Hippocampal formation (tissue), 2 donors: ENCODE measurements at places on chromosomes 3 and 15.

DNA sequence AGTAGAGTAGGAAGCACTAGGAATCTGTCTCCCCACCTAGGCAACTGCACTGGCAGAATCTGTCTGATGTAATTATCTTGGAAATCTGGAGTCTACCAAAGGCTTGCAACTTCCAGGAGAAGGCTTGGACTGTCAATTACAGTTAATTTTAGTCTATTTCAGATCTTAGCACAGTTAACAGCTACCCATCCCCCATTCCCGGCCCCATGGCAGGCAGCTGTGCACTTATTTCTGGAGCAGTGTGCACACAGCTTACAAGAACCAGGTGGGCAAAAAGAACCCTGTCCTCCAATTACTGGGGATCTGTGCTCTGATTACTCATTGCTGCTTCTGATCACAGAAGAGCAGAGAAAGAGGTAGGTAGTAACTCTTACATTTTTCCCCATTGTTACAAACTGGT lies 12.3 kb upstream of the CDAN1 start:
- DNase-seq = no peak

DNA sequence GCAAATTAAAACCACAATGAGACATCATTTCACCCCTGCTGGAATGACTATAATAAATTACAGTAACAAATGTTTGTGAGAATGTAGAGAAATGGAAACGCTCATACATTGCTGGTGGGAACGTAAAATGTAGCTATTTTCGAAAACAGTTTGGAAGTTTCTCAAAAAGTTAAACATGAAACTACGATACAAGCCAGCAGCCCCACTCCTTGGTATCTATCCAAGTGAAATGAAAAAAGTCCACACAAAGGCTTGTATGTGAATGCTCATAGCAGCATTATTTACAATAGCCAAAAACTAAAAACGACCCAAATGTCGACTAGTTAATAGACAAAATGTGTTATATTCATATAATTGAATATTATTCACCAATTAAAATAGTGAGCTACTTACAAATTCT lies 22.9 kb upstream of the CFAP20DC start:
- DNase-seq = no peak

DNA sequence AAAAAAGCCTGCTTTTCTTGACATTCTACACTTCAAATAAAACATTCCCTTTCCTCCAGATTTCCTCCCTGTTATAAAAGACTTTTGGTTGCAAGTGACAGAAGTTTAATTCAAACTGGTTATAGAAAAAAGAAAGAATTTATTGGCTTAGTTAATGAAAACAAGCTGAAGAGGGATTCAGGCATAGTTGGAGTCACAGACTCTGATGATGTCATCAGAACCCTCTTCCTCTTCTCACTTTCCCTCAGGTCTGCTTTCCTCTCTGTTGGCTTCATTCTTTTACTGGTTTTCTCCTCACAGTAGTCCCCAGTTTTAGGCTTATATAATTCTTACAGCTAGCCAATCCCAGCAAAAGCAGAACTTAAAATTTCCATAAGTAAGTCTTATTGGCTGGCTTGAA lies 32.0 kb upstream of the MBNL1 start:
- DNase-seq = no peak

GRCh38 chr3:43998836-43999727 lies 242.6 kb upstream of the TOPAZ1 start:
- peak; percentile 58 for DNase-seq

- no peak for DNase-seq
Measured at GRCh38 chr3:182172534-182172933, 460.8 kb downstream of the SOX2 start.

DNA sequence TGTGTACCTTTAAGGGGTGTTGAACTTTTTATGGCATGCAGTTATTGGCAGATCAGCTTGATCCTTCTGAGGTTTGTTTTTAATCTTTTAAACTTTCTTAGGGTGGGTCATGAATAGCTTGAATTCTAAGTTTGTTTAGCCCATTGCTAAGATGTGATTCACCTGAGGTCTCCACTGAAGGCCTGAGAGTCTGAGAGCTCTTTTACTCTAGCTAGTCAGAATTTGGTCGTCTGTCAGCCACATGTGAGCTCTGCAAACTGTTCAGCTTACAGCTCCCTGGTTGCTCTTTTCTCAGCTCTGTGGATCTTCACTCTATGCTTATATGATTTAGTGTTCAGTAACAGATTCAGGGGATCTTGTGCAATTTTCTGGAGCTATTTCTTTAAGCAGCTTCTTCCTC lies 161.3 kb downstream of the ABHD5 start:
- DNase-seq = no peak

GRCh38 chr3:192042116-192042515 lies 581.2 kb downstream of the PYDC2 start:
- no peak for DNase-seq

DNA sequence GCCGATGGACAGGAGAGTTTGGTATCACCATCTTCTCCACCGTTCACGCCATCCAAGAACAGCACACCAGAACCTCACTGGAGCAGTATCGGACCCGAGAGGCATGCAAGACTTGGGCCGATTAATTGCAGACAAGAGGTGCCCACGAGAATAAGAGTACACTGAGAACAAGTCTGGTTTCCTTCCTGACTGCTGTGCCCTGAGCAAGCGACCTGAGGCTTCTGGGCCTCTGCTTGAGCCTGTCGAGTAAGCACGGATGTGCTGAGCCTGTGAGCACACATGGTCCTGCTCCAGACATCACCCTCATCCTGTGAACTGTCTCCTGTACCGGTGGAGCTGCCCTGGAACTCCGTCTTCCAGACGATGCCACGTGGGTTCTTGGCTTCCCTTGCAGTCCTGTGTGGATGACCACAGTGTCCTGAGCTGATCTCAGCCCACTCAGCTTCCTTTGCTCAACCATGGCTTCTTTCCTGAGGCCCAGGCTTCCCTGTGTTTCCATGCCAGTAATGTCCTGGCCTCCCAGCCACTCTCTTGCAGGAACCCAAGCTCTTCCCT lies 34.3 kb upstream of the SNRPA1 start:
- DNase-seq = no peak

DNA sequence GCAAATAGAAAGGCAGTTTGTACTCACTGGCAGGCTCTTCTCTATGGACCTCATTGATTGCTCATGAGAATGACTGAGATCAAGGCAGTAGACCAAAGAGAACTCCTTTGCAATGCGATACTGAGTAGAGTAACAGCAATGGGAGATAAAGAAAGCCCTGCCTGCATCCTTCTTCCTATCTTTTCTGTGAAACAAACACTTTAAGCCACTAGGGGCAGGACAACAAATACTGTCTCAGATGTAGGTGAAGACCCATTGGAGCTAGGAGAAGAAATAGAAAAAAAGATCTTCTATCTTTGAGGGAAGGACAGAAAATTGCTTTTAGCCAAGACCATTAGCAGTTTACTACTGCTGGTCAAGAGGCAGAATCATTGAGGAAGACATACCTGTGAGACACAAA lies 117.6 kb upstream of the IGSF10 start:
- DNase-seq = no peak

DNA sequence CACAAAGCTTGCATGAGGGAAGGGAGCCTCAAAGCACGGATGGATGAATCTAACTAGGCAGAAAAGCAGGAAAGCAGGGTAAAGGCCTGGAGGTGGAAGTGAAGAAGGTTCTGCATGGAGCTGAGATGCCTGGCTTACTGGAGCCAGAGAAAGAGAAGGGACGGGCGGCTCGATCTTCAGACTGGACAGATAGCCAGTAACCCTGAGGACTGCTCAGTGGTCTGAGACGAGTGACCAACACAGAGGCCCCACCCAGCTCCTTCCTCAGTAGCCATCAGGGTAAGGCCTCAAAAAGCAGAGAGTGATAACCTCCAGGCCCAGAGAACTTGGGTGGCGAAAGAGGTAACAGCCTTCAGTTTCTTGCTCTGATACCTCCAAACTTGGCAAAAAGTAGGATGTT lies 6.4 kb downstream of the CLN6 start:
- DNase-seq = no peak

GRCh38 chr15:43893956-43894355 lies 67.2 kb downstream of the WDR76 start:
- no peak for DNase-seq

GRCh38 chr3:21273259-21274025 lies 477.6 kb downstream of the ZNF385D start:
- no peak for DNase-seq

DNA sequence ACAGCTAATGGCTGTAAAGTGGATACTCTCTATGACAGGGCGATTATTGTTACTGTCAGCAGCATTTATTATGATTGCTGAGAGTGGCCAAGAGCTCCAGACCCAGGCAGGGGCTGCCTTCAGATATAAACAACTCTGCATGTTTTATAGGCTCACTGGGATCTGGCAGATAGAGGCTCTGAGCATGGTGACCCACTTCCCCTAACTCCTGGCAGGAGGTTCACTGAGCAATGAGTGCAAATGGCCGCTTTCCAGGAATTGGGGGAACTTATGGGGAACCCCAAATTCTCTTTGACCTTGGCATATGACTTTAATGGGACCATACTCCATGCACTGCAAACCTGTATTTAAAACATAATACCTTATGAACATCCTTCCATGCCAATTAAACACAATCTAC lies 59.0 kb downstream of the SCN5A start:
- DNase-seq = no peak

GRCh38 chr3:179880868-179881267 lies 155.9 kb downstream of the PEX5L start:
- no peak for DNase-seq

- no peak for DNase-seq
Measured at GRCh38 chr15:72751751-72752455, 31.7 kb downstream of the ADPGK start.

GRCh38 chr15:77479015-77479414 lies 58.3 kb downstream of the HMG20A start:
- DNase-seq = no peak

DNA sequence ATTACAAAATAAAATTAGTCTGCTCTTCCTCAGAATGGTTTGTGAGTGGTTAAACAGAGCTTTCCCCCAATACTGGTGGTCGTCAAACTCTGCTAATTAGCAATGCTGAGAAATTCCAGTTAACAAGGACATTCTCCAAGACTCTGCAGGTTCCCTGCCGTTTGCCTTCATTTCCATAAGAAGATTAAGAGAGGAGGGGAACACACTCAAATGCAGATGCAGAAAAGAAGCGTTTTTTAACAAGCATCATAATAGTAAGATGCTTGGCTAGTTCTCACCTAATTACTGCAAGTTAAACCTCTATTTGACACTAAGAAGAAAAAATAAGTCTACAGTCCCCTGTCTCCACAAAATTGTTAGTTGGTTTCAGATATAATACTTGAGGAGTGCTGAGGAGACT lies 3.7 kb upstream of the SOX2 start:
- DNase-seq = no peak

DNA sequence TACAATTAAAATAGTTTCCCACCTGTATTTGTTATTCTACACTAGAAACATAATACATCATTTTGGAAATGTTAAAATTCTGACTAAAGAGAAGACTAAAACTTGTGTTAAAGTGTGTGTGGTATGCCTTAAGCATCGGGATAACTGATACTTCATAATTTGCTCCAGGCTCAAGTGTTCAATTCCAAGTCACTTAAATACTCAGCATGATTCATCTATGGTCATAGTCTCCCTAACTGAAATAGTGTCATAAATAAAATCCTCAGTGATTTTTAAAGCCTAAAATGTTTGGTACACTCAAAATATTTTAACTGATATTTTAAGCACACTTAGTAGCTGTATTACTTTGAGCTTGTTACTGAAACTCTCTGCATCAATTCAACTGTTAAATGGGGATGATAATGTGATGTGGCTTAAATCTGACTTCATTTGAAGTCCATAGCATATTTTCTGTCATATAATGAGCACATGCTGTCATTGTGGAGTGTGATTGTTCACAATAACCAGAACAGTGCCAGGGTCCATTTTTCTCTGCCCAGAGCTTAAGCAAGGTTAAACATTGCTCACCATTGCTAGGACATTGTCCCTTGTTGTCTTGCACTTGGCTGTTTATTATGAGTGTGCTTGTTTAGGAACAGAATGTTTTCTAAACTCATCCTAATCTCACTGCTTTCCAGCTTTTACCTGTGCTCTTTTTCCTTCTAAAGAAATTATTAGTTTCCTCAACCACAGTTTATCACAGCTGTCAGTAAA lies 122.2 kb downstream of the KLHL25 start:
- no peak for DNase-seq

DNA sequence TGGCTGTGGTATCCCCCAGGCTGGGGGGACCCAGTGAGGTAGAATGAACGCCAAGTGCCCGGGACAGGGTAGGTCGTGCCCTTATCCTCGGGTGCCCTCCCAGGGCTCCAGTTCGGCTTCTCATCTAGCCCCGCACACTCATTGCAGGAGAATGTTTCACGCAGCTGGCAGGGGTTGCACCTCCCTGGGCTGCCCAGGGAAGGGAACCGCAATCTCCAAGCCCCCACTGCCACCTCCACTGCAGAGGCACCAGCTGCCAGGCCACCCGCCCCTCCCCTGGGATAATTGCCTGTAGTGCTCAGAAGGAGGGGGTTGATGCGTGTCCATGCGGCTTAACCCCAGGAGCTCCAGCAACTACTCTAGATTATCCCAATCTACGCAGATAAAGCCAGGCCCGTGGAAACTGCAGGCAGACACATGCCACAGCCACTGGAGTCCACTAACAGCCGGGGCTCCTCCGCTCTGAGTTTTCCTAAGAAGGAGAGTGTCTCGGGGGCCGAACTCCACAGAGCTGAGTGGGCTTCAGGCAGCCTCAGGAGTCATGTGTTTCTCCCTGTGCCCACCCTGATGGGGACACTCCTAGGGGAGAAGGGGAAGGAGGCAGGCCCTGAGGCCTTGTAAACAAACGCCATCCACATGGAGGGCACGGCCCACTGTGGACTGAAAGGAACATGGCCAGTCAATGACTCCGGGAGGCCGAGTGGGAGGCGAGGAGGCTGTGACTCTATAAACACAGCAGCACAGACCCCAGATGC lies 137.2 kb upstream of the IQSEC1 start:
- DNase-seq = no peak

DNA sequence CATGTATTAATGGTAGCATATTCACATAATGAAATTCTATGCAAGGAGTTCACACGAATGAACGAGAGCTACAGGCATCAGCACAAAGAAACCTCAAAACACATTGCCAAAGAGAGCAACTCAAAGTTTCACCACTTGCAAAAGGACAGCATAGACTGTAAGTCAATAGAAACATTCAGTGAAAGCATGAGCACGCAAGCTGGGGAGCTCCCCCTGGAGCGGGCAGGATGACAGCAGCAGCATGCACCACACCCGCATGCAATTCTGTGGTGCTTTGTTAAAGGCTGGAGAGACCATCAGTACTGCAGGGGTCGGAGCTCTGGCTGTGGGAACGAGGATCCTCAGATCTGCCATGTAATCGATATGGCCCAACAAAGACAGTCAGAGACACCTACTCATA lies 18.7 kb downstream of the OCA2 start:
- DNase-seq = no peak

DNA sequence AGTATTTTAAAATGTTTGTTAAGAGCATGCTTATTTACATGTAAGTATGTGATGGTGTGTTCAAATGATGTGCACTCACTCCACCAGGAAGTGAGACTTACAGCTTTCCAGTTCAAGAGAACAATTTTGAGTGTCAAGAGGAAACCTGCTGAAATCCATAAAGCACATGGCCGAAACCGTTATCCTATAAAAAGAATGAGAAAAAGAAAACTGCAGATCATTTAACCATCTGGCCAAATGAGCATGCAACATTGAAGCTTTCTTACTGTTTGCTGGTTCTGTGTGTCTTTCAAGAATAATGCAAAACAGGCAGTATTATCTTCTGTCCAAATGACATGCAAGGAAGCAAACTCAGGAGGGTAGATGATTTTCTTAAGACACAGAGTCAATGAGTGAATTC lies 26.3 kb downstream of the GABRR3 start:
- no peak for DNase-seq

- no peak for DNase-seq
Measured at GRCh38 chr3:170806141-170806540, 63.9 kb downstream of the RPL22L1 start.
